ENCODE measurements at places on chromosomes 6 and 20. TPM values are rescaled to one million over a fixed set of nuclear protein-coding genes. Genes with fewer than 3 reads are reported as not detected.

DNA sequence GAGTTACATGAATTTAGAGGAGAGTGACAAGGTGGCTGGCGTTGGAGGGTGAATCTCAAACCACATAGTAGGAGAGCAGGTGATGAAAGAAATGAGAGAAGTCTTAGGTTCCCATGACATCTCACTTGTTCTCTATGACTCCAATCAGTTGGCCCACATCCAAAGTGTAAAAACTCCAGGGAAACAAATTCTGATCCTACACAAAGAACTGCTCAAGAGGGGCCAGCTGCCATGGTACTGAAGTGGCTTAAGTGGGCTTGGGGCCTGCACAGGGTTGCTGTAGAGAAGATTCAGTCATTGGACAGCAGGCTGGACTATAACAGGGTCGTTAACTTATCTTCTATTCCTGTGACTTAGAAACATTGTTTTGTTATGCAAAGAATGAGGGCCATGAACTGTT, 7.6 kb upstream of the ADGRF4 start:
- H3K36me3 ChIP-seq, result no peaks in the 10 kb centered on the region
- H3K4me3 ChIP-seq, result no peak overlapping the region
- H3K27me3 ChIP-seq, result no peaks in the 10 kb centered on the region
- no peaks in the 10 kb centered on the region for H3K4me1 ChIP-seq

- no peak for DNase-seq
- no peaks in the 10 kb centered on the region for H3K36me3 ChIP-seq
- peak overlapping the region; percentile 87 for H3K27ac ChIP-seq
Observed at GRCh38 chr6:125985522-125985921, 818 bp upstream of the TRMT11 start.

DDR1 gene
- total RNA-seq, result 28.1 TPM

- DNase-seq, result no peak
- no peaks in the 10 kb centered on the region for H3K36me3 ChIP-seq
- no peaks in the 10 kb centered on the region for H3K27me3 ChIP-seq
- no peak overlapping the region for H3K4me3 ChIP-seq
Observed at GRCh38 chr6:20699402-20699801, 165.1 kb downstream of the CDKAL1 start.

MOG gene
- not detected for total RNA-seq

CEP162 gene
- total RNA-seq, result 7.5 TPM

DPPA5 gene
- not detected for total RNA-seq

FOXF2 gene
- total RNA-seq, result 136 TPM

- H3K36me3 ChIP-seq, result no peaks in the 10 kb centered on the region
- peaks cover 32% of the 10 kb centered on the region for H3K4me1 ChIP-seq
- no peaks in the 10 kb centered on the region for H3K27me3 ChIP-seq
Observed at GRCh38 chr20:13648291-13649228, 9.8 kb upstream of the TASP1 start.

PPP1R14C gene
- 0.26 TPM for total RNA-seq

DNA sequence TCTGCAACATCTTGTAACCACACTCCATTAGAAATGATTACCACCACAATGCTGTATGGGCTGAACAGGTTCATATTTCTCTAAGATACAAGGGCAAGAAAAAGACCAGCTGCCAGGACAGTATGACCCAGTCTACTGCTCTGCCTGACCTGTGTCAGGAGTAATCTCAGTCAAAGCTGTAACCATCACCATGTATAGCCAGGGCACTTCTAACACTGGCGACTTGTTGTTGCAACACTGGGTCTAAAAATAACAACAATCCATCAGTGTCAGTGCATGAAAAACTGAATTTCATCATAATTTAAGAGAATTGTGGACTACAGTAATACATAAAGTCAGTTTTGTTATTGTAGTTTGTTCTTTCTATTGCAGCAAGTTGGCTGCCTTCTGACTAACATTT, 738.6 kb upstream of the ADGRB3 start:
- H3K4me3 ChIP-seq, result no peak overlapping the region
- H3K27ac ChIP-seq, result no peak overlapping the region
- H3K27me3 ChIP-seq, result no peaks in the 10 kb centered on the region
- H3K4me1 ChIP-seq, result no peaks in the 10 kb centered on the region

DNA sequence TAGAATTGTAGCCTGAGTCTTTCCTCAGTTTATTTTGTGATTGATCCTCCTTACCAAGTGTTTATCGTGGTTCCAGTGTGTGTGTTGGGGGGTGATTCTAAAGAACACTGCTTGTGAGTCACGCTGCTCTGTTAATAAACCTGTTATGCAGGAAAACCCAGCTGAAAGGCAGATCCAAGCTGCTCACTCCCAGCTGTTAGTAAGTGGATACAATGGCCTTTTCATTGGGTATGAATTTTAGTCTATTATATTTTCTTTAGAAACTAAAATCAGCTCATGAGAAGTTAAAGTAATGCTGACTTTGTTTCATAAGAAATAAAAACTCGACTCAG, 12.2 kb upstream of the DSTN start:
- H3K27me3 ChIP-seq, result no peaks in the 10 kb centered on the region
- H3K27ac ChIP-seq, result peak overlapping the region; percentile 100
- H3K4me3 ChIP-seq, result peak overlapping the region; percentile 31
- H3K4me1 ChIP-seq, result peaks cover 79% of the 10 kb centered on the region

SLC17A1 gene
- total RNA-seq, result not detected

NR2E1 gene
- not detected for total RNA-seq

DNA sequence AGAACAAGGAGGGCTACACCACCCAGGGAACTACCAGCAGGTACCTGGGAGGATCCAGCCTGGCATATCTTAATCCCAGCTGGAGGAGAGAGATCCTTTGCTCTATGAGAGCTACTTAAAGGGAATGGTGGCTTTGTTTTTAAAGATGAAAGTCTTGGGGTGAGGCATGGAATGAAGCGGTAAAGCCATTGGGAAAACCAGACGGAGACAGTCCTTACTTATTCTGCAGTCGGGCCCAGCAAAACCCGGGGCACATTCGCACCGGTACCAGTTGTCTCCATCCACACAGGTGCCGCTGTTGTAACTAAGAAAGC, 30.3 kb downstream of the JAG1 start:
- no peak overlapping the region for H3K27ac ChIP-seq
- no peak overlapping the region for H3K4me3 ChIP-seq
- DNase-seq, result no peak
- no peaks in the 10 kb centered on the region for H3K27me3 ChIP-seq
- peaks cover 7% of the 10 kb centered on the region for H3K4me1 ChIP-seq

HLA-DMB gene
- total RNA-seq, result 8.0 TPM

DNA sequence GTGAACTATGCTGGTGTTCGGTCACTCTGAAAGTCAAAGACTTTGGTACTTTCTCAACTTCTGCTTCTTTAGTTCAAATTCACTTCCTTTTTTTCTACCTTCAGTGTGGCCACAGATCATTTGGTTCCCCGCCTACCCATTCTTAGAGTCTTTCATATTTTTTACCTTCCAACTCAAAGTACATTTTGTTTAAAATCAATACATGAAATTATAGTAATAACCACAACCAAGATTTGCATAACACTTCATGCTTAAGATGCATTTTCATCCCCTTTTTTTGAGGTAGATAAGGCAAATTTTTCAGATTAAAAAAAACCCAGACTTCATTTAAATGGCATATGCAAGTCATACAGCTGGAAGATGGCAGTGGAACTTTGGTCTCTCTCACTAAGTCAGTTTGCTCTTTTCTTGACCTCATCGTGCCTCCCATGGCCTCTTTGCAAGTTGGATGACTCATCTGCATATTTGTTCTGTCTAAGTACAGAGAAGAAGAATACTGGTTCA, 11.9 kb upstream of the CNR1 start:
- no peak overlapping the region for H3K4me3 ChIP-seq
- H3K4me1 ChIP-seq, result no peaks in the 10 kb centered on the region
- no peaks in the 10 kb centered on the region for H3K27me3 ChIP-seq
- DNase-seq, result no peak
- H3K36me3 ChIP-seq, result no peaks in the 10 kb centered on the region

THBD gene
- 206 TPM for total RNA-seq

CALHM4 gene
- not detected for total RNA-seq

SAMD10 gene
- 5.6 TPM for total RNA-seq

- H3K27ac ChIP-seq, result no peak overlapping the region
- DNase-seq, result no peak
- H3K27me3 ChIP-seq, result no peaks in the 10 kb centered on the region
- no peak overlapping the region for H3K4me3 ChIP-seq
- H3K36me3 ChIP-seq, result no peaks in the 10 kb centered on the region
Observed at GRCh38 chr6:168447282-168447681, 6.3 kb downstream of the SMOC2 start.

- no peak overlapping the region for H3K4me3 ChIP-seq
- H3K27me3 ChIP-seq, result no peaks in the 10 kb centered on the region
- no peak overlapping the region for H3K27ac ChIP-seq
- no peaks in the 10 kb centered on the region for H3K36me3 ChIP-seq
Observed at GRCh38 chr20:56350842-56351241, 7.9 kb upstream of the FAM210B start.

DNA sequence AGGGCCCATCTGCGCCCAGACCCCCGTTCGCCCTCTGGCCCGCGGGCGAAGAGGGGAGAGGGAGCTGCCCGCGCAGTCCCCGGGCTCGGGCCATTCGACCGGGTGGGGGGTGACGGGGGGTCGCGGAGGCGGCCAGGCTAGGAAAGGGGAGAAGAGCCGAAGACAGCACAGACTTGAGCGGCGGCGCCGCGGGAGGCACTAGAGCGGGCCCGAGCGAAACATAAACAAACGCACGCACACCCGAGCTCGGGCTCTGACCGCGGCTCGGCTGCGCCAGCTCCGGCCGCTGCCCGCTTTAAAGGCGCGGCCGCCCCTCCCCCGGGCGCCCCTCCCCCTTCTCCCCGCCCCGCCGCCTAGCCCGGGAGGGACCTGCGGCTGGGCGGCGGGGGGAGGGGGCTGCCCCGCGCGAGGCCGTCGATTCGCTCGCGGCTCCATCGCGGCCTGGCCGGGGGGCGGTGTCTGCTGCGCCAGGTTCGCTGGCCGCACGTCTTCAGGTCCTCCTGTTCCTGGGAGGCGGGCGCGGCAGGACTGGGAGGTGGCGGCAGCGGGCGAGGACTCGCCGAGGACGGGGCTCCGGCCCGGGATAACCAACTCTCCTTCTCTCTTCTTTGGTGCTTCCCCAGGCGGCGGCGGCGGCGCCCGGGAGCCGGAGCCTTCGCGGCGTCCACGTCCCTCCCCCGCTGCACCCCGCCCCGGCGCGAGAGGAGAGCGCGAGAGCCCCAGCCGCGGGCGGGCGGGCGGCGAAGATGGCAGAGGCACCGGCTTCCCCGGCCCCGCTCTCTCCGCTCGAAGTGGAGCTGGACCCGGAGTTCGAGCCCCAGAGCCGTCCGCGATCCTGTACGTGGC, at the start of gene FOXO3:
Gene FOXO3 (plus strand): TSS at position 455 of the 846 bp plus-strand sequence. CDS start 292 bp downstream, at position 747.
- peak within 1 kb of the TSS; percentile 85 for H3K4me3 ChIP-seq
- no peaks in the 10 kb centered on the region for H3K36me3 ChIP-seq

APMAP gene
- 35.6 TPM for total RNA-seq

GRCh38 chr6:159665868-159666635, 27.0 kb downstream of the SOD2 start:
- no peaks in the 10 kb centered on the region for H3K4me1 ChIP-seq
- H3K27ac ChIP-seq, result no peak overlapping the region
- H3K27me3 ChIP-seq, result no peaks in the 10 kb centered on the region
- H3K4me3 ChIP-seq, result no peak overlapping the region
- H3K36me3 ChIP-seq, result peaks cover 35% of the 10 kb centered on the region
- DNase-seq, result no peak

DNA sequence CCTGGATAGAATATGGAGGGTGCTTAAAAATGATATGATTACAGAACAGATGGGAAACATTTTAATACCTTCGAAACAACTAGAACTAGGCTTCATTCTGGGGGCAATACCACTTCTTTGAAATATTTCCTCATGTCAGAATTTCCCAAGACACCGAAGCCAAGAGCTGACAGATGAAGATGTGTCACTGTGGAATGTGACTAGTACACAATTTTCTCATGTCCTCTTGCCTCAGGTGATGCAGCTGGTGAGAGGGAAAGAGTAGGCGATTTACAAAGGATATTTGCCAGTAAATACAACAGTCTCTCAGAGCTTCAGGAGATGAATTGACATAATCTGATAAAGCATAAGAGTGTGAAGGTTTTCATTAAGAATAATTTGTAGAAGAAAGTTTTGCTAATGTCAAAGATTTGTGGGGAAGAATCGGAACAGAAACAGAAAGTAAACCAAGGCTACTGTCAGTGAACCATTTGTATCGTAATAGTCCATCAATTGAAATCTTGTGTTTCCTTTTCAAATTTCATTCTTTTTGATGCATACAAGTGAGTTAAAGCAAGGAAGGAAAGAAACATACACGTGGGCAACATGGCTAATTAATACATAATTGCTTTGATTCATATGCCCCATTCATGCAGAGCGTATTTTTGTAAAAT, 164.7 kb upstream of the CCN2 start:
- no peaks in the 10 kb centered on the region for H3K27me3 ChIP-seq
- H3K4me3 ChIP-seq, result peak overlapping the region; percentile 34
- no peaks in the 10 kb centered on the region for H3K36me3 ChIP-seq

ZBTB46 gene
- 9.6 TPM for total RNA-seq

MYCT1 gene
- total RNA-seq, result 13.3 TPM

GRCh38 chr20:63342561-63343459, 18.3 kb downstream of the CHRNA4 start:
- no peak overlapping the region for H3K27ac ChIP-seq
- no peak overlapping the region for H3K4me3 ChIP-seq
- no peaks in the 10 kb centered on the region for H3K27me3 ChIP-seq
- peaks cover 27% of the 10 kb centered on the region for H3K4me1 ChIP-seq
- no peak for DNase-seq

- H3K4me3 ChIP-seq, result peak within 1 kb of the TSS; percentile 93
- no peaks in the 10 kb centered on the region for H3K36me3 ChIP-seq
- peak within 1 kb of the TSS; percentile 99 for H3K27ac ChIP-seq
- DNase-seq, result no peak
Observed at GRCh38 chr6:157823001-157823527, at the start of gene SNX9. Gene SNX9 (plus strand): TSS chr6:157823246. CDS start chr6:157823435, 189 bp downstream.

- H3K27ac ChIP-seq, result no peak overlapping the region
- H3K36me3 ChIP-seq, result no peaks in the 10 kb centered on the region
Observed at GRCh38 chr6:79557673-79558467, 20.6 kb upstream of the LCA5 start.

GRCh38 chr6:30744054-30744805, at the start of gene IER3:
Gene IER3 (minus strand): TSS chr6:30744547. CDS start chr6:30744518, 29 bp downstream.
- H3K27me3 ChIP-seq, result no peaks in the 10 kb centered on the region
- peaks cover 20% of the 10 kb centered on the region for H3K36me3 ChIP-seq
- peak; percentile 98 for DNase-seq
- peaks cover 30% of the 10 kb centered on the region for H3K4me1 ChIP-seq
- peak within 1 kb of the TSS; percentile 99 for H3K27ac ChIP-seq
- H3K4me3 ChIP-seq, result peak within 1 kb of the TSS; percentile 90

All from esophagus muscularis mucosa (tissue), 4 donors.